ENCODE measurements at places on chromosomes 4 and X.

DNA sequence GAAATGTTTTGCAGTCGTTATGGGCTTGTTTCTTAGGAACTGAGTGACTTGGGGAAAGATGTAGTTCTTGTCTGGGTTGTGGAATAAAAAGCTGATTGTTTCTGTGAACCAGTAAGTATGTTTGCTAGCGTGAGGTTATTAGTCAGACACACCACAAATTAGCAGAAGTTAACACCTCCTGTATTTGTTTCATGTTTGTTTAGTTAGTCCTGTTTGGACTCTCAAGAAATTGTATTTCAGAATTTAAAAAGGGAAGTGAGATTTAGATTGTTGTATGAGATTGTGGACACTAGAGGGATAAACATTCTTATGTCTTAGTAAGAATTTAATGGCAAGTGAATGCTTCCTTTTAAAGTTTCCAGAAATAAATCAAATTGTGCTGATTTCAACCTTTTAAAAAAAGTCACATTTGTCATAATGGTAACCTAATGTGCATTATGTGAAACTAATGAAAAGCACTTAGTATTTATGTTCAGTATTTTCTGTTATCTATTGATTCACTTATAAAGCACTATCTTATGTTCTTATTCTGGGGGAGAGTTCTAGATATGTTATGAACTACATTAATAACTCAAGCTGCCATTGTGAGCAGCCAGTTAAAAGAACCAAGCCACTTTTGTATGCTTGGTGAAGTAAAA is 25.6 kb downstream of the ATP10D start:
- DNase-seq, result peak; percentile 16

- DNase-seq, result no peak
Observed at GRCh38 chr4:2093265-2093664, 34.1 kb downstream of the NAT8L start.

GRCh38 chrX:71057848-71058530 is 10.1 kb downstream of the SNX12 start:
- no peak for DNase-seq

DNA sequence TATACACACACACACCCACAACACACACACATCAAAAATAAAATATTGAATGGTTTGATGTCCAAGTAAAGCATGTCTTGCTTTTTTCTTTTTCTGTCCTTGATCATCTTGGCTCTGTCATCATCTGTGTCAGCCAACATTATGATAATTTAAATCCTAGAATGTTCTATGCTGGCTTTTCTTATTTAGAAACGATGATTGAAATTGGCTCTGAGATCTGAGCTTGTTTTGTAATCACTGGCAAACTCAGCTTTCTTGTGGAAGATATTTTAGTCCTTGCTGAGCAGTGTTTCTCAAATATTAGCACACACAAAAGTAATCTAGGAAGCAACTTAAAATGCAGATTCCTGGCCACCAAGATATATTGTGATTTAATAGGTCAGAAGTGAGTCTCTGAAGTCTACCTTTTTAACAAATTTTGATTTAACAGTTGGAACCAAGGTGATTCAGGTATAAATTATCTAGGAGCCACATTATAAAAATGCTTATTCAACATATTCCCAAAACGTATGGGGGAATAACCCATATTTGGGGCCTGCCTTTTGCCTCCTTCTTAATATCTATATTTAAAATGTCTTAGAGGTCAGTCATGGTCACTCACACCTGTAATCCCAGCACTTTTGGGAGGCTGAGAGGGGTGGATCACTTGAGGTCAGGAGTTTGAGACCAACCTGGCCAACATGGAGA is 24.0 kb upstream of the DSPP start:
- no peak for DNase-seq

GRCh38 chrX:24494647-24495075 is 29.6 kb downstream of the PDK3 start:
- DNase-seq, result peak; percentile 79

DNA sequence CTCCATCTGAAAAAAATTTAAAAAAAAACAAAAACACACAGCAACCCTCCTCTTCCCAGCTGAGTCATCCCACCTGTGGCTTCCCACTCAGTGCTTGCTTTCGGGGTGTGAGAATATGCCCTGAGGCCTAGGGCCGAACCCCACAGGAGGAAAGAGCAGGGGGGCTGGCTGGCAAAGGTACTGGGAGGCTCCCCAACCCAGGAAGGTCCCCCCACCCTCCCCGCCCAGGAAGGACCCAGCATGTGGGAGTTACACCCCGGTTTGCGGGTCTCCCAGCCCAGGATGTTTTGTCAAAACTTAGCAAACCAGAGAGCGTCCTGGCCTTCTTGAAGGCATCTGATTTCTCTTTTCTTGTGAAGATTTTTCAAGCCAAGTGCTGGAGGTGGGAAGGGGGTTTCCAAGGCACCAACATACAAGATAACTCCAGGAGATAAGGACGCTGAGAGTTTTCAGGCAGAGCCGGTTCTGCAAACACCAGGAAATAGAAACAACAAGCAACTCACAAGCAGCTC is 25.7 kb upstream of the CSF2RA start:
- DNase-seq, result no peak

- peak; percentile 81 for DNase-seq
Observed at GRCh38 chrX:72554448-72555140, 18.0 kb downstream of the HDAC8 start.

DNA sequence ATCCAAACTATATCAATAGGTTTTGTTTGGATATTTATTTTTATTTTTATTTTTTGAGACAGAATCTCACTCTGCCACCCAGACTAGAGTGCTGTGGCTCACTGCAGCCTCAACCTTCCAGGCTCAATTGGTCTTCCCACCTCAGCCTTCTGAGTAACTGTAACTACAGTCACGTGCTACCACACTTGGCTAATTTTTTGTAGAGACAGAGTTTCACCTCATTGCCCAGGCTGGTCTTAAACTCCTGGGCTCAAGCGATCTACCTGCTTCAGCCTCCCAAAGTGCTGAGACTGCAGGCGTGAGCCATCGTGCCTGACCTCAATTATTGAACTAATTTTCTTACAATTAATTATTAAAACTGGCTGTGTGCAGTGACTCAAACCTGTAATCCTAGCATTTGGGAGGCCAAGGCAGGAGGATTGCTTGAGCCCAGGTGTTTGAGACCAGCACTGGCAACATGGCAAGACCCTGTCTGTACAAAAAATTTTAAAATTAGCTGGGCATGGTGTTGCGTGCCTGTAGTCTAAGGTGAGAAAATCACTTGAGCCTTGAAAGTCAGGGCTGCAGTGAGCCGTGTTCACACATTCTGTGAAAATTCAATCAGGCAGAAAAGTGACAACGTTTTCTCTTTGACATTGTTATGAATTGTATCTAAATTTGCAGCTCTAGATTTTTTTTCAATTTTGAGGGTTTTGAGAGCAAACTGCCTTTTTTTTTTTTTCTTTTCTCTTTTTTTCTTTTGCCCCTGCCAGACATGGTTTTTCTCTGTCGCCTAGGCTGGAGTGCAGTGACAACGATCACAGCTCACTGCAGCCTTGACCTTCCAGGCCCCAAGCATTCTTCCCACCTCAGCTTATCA is 66.0 kb downstream of the UBE2K start:
- no peak for DNase-seq

GRCh38 chrX:3815896-3816664 is 102.6 kb upstream of the PRKX start:
- DNase-seq, result peak; percentile 23

- DNase-seq, result peak; percentile 81
Observed at GRCh38 chr4:8035371-8035780, 95.7 kb upstream of the AFAP1 start.

GRCh38 chrX:118756101-118756500 is 28.7 kb downstream of the IL13RA1 start:
- DNase-seq, result no peak

- no peak for DNase-seq
Observed at GRCh38 chr4:26144526-26145155, 176.2 kb upstream of the RBPJ start.

DNA sequence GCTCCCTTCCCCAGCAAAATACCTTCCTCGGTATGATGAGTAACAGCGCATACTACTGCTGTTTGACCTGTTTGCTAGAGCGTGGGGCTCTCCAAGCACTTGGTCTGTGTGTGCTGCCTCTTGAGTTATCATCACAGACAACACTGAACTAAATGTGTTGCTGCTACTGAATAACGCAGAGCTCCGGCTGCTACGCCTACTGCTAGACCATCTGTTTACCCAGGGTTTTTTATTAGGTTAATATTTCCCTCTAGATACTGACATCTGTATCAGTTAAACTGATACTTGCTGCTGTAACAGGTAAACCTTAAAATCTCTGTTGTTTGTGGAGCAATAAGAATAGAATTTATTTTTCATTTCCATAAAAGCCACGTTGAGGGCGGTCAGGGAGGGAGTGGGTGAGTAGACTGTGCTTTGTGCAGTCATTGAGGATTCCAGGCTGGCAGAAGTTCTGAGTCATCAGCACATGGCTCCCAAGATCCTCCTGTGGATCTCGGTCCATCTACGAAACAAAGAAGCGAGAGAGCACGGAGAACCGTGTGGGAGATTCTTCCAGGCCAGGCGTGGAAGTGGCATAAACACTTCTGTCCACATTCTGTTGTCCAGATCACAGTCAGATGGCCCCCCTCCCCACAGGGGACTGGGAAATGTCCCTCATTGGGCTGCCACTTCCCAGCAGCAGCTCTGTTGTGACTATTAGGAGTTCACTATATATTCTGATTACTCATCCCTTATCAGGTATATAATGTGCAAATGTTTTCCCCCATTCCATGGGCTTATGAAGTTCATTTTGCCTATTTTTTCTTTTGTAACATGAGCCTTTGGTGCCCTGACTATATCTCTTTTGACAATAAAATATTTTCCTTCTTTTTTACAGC is 14.1 kb downstream of the GRK4 start:
- peak; percentile 71 for DNase-seq

DNA sequence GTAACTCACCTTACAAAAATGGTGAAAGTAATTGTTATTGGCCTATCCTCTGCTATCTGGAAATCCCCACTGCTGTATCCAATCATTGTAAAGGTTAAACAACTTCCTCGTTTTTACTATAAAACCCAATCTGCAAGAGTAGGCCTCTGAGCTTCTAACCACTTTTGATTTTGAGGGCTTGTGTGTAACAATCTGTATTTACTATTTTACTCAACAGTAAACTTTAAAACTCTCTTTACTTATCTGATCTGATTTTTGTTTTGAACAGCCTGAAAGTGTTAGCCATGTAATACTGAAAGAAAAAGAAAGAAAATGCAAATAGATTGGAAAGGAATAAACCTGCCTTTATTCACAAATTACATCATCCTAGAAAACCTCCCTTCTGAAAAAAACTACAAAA is 63.1 kb downstream of the SLC10A7 start:
- no peak for DNase-seq

DNA sequence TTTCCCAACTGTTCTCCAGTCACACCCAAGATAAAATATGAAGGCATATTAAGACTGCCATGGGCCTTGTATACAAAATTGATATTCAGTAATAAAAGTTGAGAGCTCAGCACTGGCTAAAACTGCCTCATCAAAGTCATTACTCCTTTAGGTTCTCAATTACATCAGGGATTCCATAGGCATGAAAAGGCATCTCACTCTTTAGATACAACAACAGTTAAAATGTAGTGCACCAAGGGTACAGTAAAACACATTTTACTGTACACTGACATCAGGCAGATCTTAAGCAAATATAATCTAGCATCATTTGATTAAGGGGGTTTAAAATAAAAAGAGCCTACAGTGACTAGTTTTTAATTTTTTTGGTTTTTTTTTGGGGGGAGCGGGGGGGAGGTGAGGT is 107.7 kb downstream of the PPP3CA start:
- no peak for DNase-seq

DNA sequence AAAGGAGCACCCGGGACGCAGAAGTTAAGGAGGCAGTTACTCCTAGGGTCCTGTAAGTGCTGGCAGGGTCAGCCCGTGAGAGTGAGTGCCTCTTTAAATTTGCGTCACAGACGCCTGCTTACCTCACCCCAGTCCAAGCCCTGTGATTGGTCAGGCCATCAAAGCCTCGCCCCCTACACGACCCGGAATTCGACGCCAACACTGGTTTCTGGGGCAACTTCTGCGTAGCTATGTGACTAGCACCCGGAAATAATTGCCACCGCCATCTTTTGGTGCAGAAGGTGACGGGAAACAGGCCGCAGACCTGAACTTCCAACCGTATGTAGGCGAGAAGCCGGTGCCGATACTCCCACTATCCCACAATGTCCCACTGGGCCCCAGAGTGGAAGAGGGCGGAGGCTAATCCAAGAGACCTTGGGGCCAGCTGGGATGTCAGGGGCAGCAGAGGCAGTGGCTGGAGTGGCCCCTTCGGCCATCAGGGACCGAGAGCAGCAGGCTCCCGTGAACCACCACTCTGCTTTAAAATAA is at the start of gene DDX53:
Gene DDX53 (plus strand): TSS at position 265 of the 528 bp plus-strand sequence. CDS start 98 bp downstream, at position 363.
- DNase-seq, result no peak

DNA sequence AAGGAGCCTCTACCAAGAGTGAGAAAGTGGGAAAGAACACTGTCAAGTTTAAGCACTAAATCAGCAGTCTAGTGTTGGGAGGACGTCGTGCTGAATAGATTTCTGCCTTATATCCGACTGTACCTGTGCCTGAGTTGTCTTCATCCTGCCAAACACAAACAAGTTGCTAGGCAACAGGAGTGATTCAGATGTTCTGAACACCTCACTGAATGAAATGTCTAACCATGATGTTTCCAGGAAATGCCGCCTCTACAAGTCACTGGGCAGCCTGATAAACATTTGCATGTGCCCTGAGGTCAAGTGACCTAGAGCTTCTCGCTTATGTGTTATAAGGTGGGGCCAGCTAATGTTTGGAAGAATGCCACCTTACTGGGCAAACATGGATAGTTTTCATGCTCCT is 37.9 kb downstream of the SGMS2 start:
- DNase-seq, result peak; percentile 83
